ENCODE measurements at places on chromosomes 5 and 9. TPM values are rescaled to one million over a fixed set of nuclear protein-coding genes. Genes with fewer than 3 reads are reported as not detected.

FBP1 gene
- 45.4 TPM for polyA plus RNA-seq

NEUROG1 gene
- polyA plus RNA-seq, result not detected

GRCh38 chr9:93501406-93501805, 48.0 kb upstream of the FAM120AOS start:
- DNase-seq, result no peak

GRCh38 chr5:56170557-56170956, 62.6 kb downstream of the ANKRD55 start:
- DNase-seq, result no peak

- no peak for DNase-seq
Observed at GRCh38 chr9:120442308-120442995, 137.5 kb downstream of the CDK5RAP2 start.

DNA sequence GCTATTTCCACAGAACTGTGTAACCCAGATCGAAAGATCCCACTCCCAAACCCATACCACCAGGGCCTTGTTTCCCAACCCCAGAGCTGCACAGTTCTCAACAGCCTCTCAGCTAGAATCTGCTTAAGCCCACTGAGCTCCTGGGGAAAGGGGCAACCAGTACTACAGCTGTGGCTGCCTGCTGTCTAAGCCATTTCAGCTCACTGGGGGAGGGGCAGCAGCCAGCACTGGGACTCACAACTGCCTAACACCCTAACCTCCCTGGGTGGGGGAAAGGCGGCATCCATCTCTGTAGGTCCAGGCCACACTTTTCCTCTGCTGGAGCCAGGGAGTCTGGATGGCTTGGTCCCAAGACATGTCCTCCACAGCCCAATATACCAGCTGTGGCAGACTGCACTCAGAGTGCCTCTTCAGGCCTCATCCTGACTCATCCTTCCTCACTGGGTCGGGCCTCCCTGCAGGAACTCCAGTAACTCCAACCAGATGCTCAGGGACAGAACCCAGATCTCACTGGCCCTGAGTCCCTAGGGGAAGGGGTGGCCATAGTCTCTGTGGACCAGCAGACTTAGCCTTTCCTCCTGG, 241.4 kb downstream of the HINT1 start:
- no peak for DNase-seq

Measured in left renal cortex interstitium (tissue), 4 donors.